ENCODE measurements at places on chromosomes 2 and 18.

- DNase-seq, result no peak
Observed at GRCh38 chr18:32373995-32374394, 96.7 kb downstream of the GAREM1 start.

GRCh38 chr18:4196351-4196750 is 258.8 kb downstream of the DLGAP1 start:
- DNase-seq, result no peak

- peak; percentile 85 for DNase-seq
Observed at GRCh38 chr2:179818546-179818945, 42.9 kb downstream of the ZNF385B start.

GRCh38 chr2:43292851-43293743 is 66.7 kb upstream of the ZFP36L2 start:
- DNase-seq, result no peak

GRCh38 chr2:175166216-175166824 is 1.7 kb downstream of the ATF2 start:
- no peak for DNase-seq

DNA sequence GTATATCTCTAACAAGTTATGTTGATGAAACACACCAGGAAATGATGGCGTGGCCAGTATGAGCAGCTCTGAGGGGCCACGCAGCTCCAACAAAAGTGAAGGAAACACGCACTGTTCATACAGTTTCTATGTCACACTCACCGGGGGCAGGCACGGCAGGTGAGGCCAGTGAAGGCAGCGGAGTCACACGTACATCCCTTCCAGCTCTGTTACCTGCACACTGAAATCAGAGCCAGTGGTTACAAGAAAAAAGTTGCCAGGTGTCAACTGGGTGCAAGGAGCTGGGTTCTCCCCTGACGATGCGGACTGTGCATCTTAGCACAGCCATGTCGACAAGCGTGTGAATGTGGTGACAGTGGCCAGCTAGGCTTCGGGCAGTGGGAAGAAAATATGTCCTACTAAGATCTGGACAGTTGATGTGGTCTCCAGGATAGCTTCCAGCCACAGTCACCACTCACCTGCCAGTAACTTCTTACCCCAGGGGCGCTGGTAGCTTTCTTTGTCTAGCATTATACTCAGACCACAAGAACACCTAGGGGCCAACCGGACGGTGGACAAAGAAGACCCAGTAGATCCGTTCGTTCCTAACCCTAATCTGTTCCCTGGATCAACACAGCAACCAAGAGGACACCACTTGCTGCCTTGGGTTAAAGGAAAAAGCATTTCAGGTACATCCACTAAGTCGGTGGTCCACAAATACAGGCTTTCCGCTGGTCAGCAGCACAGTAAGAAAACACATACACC is 10.1 kb downstream of the HJURP start:
- no peak for DNase-seq

DNA sequence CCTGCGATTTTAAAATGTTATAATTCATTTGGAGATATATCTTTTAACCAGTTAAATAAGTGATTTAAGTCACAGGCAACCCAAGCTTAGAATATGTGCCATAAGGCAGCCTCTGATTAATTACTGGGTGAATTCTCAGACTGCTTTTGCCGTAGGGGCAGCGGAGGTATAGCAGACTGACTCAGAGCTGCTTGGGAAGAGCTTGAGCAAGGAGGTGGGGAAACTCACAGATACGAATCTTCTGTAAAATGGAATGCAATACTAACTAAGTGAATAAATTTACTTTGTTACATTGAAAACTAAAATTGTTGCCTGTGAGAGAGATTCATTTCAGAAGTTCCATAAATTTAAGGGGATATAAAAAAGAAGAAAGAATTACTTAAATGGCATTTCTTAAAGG is 115.4 kb downstream of the KYNU start:
- DNase-seq, result peak; percentile 20

DNA sequence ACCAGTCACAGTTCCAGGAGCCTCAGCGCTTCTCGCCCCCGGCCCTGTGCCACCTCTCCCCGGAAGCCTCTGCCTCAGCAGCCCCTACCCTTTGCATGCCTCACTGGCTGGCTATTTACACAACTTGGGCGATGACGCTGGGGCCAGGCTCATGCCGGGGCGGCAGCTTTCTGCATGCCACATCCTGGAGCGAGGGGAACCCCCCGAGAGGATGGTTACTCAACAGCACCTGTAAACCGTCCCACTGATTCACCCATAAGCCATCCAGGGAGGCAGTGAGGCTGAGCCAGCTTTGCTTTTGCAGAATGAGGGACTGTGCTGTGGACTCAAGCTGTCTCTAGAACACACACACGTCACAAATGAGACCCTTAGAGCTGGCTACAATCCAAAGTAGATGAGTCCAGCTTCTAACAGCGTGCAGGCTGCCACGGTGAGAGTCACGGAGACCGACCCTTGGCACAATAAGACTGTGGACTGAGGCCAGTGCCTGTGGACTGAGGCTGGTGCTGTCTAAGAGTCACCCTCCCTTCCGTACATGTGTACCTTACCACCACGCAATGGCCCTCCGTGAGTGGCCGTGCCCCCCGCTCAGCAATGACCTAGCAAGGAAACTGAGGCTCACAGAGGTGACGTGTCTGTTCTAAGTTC is 45.6 kb upstream of the ODC1 start:
- DNase-seq, result peak; percentile 97

DNA sequence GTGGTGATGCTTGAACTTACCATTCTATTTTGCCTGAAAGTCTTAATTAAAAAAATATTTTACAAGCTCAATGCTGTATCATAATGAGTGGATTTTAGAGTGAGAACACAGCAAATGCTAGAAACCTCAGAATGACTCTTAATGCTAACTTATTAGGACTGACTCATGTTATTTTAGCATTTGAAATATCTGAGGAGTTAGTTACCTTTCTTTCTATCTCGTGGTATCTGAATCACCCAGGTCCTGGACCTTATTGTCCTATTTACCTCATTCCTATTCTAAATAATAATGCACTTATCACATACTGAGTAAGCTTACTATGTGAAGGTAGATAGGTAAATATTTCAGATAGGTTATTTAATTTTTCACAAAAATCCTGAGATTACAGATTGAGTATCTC is 70.7 kb downstream of the SOS1 start:
- DNase-seq, result peak; percentile 67

DNA sequence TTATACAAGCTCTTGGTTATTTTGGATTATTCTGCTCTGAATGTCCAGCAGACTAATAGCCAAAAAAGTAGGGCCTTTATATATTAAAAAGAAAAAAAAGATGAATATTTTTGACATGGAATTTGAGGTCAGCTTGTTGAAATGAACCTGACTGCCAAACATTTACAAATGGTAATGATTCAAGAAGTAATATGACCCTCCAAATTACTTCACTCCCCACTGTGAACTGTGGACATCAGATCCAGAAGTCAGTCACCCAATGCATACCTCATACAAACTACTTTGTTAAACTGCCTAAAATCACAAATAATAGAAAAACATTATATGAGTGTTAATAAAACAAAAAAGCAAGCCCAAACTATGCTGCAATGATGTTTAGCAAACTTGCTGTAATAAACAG is 10.0 kb downstream of the EPG5 start:
- peak; percentile 52 for DNase-seq

DNA sequence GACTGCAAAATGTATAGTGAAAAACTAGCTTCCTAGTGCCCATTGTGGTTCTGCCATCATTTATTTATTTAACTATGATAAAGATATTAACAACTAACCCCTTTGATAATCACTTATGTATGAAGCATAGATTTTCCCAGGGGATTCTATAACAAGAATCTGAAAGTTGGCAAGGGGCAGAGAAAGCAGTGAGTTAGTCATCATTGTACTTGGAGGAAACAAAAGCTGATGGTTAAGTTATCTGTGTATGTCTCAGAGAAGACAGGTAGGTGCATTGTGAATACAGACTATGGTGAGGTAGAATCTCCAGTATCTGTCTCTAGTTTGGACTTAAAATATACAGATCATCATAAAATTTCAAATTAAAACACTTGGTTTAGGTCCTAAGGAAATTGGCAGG is 2159.1 kb upstream of the CELF4 start:
- no peak for DNase-seq

DNA sequence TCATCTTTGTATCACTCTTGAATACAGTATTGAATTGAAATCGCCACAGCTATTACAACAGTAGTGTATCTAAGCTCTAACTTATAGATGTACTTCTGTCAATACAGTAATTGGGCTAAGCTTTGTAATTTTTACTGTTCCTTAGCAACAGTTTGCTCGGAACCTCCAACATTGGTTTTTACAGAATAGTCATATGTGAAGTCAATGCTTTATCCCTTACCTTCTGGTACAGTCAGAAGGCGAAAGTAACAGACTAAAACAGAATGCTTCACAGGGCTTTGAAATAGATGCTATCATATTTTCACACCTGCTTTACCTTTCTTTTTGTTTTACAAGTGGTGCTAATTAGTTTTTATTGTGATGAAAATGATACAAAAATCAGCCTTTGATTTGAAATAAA is 46.9 kb upstream of the CYP20A1 start:
- no peak for DNase-seq

DNA sequence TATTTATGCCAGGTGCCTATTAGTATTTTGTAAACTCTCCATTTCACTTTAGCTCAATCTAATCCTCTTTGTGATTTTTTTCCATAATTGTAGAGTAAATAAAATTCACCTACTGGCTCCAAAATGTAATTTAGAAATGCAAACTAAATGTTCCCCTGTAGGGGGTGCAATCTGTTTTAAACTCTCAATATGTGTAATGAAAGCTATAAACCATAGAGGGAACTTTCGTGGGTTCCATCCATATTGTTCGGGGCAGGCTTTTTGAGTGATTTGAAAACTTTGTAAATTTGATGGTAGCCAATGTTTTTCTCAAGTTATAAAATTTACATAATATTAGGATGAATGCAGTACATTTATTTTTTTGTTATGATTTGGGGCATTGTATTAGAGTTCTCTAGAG is 49.4 kb downstream of the TSPYL6 start:
- DNase-seq, result peak; percentile 65

DNA sequence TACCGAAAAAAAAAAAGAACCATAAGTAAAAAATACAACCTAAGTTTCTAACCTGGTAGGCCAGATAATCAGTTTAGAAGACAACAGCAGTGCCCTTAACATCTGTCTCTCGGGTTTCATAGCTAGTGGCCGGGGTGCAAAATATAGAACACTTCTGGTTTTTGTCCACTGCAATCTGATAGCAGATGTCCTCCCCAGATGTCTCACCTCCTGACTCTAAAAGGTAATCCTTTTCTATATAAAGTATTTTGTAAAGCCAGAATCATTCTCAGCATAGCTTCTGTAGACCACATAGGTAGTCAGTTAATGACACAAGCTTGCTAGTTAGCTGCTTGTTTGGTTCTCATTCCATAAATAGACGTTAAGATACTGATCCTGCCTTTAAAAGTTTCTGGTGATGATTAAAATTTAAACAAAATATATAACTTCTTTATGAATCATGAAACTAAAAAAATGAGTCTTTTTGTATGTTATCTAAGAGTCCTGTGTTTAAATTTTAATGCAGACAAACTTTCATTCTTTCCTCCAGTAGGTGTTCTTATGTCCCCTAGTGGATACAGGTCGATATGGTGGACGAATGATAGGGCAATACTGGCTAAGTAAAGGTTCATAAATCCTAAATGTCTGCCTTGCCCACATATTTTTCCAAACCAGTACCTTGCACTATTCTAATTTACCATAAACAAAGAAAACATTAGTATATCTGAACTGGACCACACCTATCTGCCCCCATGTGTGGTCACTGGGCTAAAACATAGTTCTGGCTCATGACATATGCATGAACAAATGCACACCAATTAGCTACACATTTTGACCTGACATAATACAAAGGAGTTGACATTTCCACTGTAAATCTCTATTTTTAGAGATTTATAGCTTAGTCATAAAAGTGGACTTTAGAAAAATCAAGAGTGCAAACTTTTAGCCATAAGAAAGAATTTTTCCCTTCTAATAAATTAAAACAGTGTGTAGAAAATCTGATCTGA is 171.0 kb downstream of the SRBD1 start:
- DNase-seq, result peak; percentile 37

DNA sequence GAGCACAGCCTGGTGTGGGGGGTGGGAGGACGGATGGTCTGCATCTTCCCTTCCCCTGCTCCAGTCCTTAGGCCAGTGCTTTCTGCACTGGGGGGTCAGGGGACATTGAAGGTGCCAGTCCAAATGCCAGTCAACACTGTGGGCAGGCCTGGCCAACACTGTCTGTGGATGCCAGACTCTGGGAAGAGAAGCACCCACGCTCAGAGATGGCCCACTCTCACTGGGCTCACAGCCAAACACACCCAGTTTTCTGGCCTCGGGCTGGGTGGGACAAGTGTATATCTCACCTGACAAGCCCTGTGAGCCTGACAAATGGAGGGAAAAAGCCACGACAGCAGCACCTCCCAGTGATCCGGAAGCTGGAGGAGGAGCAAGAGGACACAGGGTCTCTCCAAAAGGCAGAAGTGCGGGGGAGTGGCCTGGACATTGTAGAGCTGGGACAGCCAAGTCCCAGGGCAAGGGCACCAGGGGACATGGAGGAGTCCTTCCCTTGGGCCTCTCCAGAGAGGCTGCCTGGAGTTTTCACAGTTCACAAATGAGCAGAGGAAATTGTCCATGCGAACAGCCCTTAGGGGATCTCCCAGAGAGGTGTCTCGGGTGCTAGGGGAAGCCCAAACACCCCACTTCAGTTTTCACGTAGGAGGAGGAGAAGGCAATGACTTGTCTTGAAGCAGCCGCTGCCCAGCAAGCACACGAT is 79.3 kb downstream of the SDC1 start:
- no peak for DNase-seq

- DNase-seq, result no peak
Observed at GRCh38 chr2:139769633-139770032, 989.4 kb upstream of the NXPH2 start.

DNA sequence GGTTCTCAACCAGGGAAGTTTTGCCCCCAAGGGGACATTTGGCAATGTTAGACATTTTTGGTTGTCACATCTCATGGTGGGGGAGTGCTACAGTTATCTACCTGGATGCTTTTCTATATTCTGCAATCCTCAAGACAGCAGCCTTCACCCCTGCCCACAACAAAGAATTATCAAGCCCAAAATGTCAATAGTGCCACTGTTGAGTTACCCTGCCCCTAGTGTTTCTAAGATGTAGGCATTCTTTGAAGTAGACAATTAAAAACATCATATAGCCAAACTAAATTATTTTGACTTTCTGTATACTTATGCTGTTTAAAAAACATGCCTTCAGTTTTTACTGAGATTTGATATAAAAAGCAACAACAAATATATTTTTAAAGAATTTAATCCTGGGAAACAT is 48.0 kb downstream of the ABI2 start:
- no peak for DNase-seq
